ENCODE measurements at places on chromosomes 11 and 22.

DNA sequence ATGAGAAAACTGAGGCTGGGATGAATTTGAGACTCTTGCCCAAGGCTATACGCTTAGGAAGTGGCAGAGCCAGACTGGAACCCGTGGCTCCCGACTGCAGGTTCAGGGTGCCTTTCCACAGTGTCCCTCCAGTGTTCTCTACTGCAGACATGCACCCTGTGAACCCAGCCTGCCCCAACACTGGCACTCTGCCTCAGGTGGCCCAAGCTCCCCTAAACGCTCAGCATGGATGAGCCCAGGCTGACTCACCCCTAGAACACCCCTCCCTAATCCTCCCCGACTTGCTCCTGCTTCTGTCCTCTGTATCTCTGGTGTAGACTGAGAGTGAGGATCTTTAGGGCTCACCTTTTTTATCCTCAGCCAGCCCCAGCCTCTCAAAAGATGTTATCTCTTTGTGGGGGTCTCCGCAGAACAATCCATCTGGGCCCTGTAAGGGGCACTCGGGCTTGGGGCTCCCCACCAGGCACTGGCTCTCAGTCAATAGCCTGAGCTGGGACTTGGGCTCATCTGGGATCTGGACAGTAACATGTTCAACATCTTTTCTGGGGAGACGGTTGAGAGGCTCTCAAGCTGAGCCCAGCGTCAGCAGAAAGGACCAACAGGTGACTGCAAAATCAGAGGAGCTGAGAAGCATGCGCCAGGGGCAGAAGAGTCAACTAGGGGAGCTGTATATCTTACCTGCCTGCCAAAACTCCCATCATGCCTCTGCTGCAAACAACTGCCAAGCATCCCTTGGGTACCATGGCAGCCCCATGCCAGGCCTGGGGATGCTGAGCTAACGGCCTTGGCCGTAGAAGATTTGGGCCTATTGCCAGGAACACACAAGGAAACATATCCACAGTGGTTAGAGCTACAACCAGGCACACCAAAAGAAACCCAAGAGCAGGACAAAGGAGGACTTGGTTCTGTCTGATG lies 176.2 kb downstream of the BUD13 start:
- DNase-seq: no peak

GRCh38 chr11:66338276-66339161 lies 2.3 kb upstream of the RIN1 start:
- DNase-seq: no peak

- no peak for DNase-seq
Measured at GRCh38 chr11:46285594-46286033, 8.2 kb downstream of the CREB3L1 start.

- no peak for DNase-seq
Measured at GRCh38 chr11:118175993-118176777, at the start of gene SCN2B. Gene SCN2B (minus strand): TSS chr11:118176639. CDS start chr11:118176431, 208 bp downstream.

DNA sequence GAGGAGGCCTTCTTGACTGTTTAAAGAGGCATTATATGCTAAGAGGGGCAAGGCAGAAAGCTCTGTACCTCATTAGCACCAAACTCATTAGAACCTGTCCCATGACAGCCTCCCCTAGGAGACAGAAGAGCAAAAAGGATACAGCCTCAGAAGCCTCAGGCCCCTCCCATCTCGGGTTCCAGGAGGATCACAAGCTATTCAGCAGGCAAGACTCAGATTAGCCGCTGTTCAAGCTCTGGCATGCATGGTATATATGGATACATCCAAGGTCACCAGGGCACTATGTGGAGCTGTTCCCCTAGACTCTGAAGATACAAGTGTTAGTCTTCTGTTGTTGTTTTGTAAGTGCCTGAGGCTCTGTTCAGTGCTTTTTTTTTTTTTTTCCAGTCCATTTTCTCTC lies 32.1 kb downstream of the ATXN10 start:
- DNase-seq: no peak

GRCh38 chr11:62621027-62621566 lies 689 bp downstream of the B3GAT3 start:
- DNase-seq: no peak
